Natural killer cell (primary cell): ENCODE measurements at places on chromosomes 5 and 9. TPM values are rescaled to one million over a fixed set of nuclear protein-coding genes. Genes with fewer than 3 reads are reported as not detected.
A peak's percentile ranks its signal among the peaks of the same experiment; 100 is the strongest.

Gene SLCO6A1
- total RNA-seq = not detected

Gene FAM169A
- 28.6 TPM for total RNA-seq

Gene PDGFRB
- 93.1 TPM for total RNA-seq

Gene LCN6
- not detected for total RNA-seq

DNA sequence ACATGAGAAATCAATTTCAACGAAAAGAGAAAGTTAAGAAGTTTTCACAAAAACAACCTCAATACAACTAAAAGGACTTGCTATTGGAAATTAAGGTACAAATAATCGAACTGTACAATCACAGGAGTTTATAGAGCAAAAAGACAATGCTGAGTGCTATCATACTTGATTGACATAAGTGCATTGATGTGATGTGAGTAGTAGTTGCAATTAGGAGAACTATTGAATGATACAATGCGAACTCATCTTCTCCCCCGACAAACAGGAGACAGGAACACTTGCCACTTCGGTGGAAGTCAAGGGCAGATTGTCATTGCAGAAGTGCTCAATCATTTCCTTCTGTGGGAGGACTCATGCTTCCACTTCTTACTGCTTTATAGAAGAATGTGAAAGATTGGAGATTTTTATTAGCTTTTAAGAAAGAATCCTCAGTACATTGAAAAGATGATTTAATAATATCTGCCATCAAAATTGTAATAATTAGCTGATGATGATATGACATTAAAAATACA is 276.6 kb upstream of the MPDZ start:
- no peak for DNase-seq

GRCh38 chr5:141040771-141041426 is 10.3 kb upstream of the PCDHB1 start:
- DNase-seq = peak; percentile 18
